ENCODE measurements at places on chromosomes 1 and 21.

DNA sequence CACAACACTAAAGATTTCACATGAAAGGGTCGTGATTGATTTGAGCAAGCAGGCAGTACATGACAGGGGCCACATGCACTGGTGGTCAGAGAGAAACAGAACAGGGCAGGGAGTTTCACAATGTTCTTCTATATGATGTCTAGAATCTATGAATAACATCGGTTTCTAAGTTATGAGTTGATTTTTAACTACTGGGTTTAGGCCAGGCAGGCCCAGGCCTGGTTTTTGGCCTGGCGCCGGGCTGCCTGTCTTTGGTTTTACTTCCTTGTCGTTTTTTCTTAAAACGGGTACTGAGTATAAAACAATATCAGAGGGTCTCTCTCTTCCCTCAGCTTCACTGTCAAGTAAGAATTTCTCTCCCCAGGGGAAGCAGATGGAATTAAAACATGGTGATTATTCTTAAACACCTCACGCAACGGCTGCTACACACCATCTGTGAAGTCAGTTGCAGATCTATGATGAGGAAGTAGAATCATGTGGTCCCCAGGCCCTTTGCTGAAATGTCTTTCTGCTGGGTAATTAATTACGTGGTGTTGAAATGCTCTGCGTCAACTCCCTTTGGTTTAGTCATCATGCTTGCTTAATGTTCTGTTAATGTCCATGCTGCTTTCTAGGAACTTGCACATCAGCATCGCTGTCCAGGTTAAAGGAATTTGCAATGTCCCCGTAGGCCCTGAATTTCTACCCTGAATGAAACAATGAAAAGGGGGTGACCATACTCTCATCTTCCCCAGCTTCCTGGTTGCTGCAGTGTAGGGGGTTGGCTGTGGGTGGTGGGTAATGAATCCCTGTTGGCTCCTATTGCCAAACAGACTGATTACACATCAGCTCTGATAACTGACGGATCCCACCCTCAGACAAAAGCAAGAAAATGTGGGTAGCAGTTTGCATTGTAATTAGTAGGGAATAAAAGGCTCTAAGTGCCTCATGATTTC, 70.3 kb downstream of the SERINC2 start:
- DNase-seq = no peak

GRCh38 chr1:41293779-41294178, 51.7 kb upstream of the SCMH1 start:
- DNase-seq = no peak

DNA sequence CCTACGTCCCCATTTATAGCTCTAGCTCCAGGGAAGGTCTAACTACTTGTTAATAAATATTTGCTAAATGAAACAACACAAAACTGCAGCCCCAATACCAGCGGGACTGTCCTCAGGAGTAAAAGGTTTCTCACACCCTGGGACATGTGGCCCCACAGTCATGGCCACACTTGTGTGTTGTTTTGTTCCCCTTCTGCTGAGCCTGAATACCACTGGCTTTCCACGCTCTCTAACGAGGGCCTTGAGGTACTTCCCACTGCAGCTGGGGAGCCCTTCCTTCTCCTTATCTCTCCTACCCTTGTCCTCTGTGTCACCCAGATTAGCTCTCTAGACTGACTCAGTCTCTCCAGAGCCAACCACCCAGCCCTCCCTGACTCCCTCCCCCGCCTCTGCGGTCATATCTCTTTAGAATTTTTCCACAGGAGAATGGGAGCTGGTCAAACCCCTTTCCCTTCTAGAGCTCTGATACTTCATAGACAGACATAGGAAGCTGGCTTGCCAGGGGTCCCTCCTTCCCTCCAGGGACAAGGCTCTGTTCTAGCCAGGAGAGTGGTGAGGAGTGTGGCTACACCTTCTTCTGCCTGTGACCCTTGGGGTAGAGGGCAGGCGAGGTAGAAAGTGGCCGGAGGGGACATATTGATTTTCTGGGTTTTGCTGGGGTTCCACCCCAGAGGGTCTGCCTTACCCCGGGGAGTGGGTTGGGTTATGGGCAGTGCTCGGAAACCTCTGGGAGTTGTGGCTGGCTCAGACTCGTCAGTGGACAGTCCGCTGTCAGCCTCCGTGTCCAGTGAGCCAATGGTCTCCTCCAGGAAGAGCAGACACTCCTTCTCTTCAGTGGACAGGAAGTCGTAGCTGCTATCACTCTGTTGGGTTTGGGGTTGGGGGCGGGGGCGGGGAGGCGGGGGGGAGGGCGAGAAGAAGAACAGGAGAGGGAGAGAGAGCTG, 8.1 kb downstream of the C1orf116 start:
- DNase-seq = no peak

- DNase-seq = peak; percentile 90
These were observed 402.5 kb downstream of the PTPRC start for GRCh38 chr1:199041173-199041914.

DNA sequence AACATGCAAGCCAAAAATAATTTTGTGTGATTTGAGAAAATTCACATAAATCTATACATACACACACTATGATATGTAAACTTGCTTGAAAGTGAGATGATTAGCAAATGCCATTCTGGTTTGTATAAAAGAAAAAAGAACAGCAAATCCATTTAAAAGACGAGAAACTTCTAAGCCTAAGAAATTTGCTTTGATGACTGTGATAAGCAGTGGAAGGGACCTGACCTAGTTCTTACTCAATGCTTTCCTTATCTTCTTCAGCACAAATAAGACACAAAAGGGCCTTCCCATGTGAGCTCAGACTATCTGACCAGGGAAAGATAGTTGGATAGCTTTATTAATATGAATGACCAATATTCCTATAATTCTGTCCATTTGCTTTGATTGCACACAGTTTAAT, 25.3 kb upstream of the NMNAT2 start:
- DNase-seq = no peak

DNA sequence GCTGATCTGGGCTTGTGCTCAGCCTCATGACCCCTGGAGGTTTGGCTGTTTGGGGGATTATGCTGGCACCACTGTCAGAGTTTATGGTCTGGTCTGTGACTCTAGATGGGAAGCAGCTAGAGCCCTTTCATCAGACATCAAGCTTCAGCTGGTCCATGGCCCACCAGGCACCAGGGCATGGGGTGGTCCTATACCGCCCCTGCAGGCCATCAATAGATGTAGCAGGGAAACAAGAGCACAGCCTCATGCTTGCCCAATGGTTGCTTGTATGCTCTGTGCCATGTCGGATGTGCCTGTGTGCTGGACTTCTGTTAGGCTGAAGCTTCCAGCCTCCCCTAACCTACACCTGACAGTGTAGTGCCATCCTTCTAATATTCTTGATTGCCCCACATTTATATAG, 71.1 kb upstream of the CD34 start:
- no peak for DNase-seq

- DNase-seq = no peak
These were observed 30.0 kb upstream of the ROR1 start for GRCh38 chr1:63743781-63744180.

DNA sequence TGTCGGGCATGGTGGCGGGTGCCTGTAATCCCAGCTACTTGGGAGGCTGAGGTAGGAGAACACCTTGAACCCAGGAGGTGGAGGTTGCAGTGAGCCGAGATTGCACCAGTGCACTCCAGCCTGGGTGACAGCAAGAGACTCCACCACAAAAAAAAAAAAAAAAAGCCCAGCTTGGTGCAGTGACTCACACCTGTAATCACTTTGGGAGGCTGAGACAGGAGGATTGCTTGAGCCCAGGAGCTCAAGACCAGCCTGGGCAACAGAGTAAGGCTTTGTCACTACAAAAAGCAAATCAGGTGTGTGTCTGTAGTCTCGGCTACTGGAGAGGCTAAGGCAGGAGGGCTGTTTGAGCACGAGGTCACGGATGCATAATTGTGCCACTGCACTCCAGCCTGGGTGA, 5.0 kb upstream of the H6PD start:
- no peak for DNase-seq

- no peak for DNase-seq
These were observed 22.2 kb downstream of the LRP8 start for GRCh38 chr1:53305650-53306049.

DNA sequence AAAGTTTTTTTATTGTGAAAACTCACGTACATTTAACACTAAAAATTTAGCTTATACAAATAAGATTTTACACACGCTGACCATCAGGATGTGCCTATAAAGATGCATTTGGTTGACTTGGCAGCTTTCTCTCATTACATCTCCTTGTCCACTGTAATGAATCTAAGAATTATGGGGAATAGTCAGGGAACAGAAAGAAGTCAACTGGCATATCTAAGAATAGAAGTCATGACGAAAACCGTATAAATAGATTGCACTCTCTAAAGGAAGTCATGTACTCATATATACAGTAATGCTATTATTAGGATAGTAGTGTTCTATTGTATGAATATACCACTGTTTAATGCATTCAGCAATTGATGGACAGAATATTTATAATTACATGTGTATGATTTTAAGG, 575.8 kb upstream of the B3GALT2 start:
- no peak for DNase-seq

- peak; percentile 47 for DNase-seq
These were observed 29.7 kb downstream of the SSBP3 start for GRCh38 chr1:54376430-54377039.

DNA sequence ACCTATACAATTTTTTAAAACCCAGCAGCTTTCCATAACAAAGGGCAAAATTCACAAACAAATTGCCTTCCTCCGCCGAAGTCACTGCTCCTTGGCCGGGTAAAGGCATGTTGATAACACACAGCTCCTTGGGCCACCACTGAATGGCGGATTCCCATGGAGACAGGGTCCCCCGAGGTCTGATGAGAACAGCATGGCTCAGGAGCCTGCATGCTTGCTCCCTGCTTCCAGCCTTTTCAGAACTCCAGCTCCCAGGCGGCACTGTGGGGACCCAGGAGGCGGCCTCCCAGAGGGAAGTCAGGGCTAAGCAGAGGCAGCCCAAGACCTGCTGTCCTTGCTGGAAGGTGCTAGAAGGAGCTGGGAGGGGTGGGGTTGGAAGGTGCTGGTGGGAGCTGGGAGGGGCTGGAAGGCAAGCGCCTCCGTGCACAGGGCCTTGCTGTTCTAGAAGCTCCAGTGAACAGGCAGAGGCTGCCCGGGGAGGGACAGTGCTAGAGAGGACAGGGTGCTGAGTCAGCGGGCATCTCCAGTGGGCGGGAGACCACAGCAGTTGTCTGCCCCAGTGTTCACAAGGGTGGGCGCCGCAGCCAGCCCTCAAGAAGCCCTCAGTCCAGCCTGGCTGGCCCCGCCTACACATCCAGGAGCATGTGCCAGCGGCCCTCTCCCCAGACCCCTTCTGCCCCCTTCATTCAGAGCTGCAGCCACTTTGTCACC, 35.1 kb downstream of the PRDM16 start:
- DNase-seq = no peak

DNA sequence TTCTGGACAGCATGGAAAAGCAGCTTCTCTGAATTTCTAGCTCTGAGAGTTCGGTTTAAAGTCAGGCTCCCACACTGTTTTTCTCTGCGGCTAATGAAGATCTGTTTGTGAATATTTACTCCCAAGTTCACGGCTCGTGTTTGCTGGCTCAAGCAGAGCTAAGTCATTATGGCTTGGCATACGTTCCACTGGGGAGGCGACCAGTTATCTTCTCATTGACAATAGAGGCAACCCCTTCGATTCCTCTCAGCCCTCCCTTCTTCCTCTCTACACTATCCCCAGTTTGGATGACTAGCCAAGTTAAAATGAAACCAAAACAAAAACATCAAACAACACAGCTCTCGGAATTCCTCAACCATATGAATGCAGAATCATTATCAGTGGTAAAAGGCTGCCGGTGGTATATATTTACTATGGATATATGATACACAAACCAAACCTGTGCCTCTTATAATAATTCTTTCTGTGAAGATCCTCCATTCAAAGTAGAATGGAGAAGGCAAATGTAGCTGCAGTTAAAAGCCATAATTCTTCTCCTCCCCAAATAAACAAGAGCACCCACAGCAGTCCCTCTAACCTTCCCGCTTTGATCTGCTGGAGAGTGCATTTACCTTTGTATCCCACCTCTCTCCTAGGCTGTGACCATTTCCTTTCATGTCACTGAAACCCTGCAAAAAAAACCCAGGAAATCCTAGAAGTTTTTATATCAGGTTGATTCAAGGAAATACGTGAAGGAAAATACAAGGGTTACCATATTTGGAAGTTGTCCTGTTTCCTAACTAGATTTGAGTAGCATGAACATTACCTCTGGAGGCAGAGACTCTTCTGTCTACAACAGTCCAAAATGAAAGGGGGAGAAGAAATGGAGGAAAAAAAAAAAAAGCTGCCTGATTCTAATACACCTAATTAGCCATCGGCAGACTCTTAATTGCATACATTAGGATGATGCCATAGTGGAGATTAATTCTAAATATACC, 108.3 kb upstream of the USH2A start:
- peak; percentile 0 for DNase-seq

- DNase-seq = no peak
These were observed 15.1 kb downstream of the RCSD1 start for GRCh38 chr1:167645140-167645541.

GRCh38 chr1:47849591-47850261, 147.5 kb downstream of the TRABD2B start:
- no peak for DNase-seq

- peak; percentile 25 for DNase-seq
These were observed 39.9 kb downstream of the PEX14 start for GRCh38 chr1:10514490-10515235.

DNA sequence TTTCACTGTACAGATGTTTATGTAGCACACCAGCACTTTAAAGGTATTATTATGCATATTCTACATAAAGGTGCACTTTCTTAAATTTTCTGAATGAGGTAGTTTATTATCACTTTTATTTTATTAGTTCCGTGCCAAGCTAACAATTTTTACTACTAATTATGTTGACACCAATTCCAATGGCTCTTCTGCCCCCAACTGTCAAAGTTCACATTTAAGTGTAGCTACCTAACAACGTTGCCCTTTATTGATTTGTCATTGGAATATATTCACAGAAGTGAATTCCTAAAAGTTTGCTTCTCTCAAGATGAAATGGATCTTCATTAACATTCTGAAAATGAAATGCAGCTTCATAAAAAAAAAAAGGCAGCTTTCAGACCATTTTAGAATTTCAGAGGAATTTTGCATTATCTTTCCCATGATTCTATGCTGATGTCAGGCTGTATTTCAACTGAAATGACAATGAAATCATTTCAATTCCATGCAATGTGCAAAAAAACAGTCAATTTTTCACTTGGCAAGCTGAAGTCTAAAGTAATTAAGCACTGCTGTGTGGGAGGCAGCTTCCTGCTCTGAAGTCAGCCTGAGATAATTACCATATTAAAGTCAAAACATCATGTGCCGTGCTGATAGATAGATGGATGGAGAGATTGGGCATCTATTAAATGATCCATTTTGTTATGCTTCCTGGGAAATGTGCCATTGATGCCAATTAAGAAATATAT, 229.2 kb downstream of the TTLL7 start:
- DNase-seq = no peak

GRCh38 chr1:235902677-235903542, 36.2 kb upstream of the LYST start:
- no peak for DNase-seq

Data from activated CD4-positive, alpha-beta T cell treated with anti-CD3 and anti-CD28 coated beads, Interleukin-2, Interleukin-6, amounts not matched to agents 100 ng/mL and 50 ng/mL, durations not matched to agents 16 hours and 8 hours (primary cell).